BE2C (cell line): ENCODE measurements at places on chromosomes 2 and 18.

DNA sequence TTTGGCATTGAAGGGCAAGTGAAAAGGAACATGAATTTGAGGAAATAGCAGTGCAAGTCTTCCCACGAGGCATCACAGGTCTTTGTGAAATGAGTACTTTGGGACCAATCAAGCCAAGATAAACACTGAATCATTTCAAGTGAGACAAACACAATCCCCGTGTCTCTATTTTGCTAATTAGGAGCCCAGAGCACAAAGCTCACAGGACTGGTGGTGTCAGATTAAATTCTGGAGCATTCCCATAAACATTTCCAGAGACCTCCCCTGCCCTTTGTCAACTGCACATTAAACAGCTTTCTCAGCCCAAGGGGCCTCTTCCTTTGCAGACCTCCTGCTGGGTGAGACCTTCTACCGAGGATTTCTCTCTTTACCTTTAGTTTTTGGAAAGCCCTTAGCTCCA is 50.7 kb downstream of the DAPL1 start:
- no peak for DNase-seq

DNA sequence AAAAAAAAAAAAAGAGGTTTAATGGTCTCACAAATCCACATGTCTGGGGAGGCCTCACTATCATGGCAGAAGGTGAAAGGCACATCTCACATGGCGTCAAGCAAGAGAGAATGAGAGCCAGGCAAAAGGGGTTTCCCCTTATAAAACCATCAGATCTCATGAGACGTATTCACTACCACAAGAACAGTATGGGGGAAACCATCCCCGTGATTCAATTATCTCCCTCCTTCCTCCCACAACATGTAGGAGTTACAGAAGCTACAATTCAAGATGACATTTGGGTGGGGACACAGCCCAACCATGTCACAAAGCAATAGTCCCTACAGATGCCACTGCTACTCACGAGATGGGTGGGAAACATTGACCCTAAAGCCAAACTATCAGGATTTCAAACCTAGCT is 392.7 kb upstream of the ID2 start:
- no peak for DNase-seq

- DNase-seq: no peak
These were observed 518.1 kb upstream of the VRK2 start for GRCh38 chr2:57528499-57528898.

DNA sequence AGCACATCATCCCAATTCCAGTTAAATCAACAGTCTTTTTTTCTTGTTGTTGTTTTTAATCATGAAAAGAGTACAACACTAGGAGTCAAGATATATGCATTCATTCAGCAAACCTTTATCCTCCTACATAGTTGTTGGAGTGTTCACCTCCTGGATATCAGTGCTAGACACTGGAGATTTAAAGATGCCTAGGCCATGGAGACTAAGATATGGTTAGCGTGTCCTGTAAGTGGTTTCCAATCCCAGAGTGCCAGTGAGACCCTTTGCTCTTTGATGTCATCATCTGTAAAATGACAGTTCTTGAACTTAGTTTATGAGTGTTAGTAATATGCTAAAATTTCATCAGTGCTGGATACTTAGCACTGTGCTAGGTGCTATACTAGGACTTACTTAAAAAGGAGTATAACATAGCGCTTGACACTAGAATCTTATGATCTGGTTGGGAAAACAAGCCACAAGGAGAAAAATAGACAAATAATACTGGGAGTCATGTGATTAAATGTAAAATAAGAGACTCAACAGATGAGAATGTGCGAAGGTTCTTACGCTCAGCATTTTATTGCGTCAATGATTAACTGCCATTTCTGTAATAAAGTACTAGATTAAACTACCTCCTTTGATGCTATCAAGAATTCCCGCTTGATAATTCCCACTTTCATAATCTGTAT is 31.5 kb downstream of the BABAM2 start:
- DNase-seq: no peak

- DNase-seq: no peak
These were observed 15.5 kb upstream of the DAPL1 start for GRCh38 chr2:158779621-158780020.

DNA sequence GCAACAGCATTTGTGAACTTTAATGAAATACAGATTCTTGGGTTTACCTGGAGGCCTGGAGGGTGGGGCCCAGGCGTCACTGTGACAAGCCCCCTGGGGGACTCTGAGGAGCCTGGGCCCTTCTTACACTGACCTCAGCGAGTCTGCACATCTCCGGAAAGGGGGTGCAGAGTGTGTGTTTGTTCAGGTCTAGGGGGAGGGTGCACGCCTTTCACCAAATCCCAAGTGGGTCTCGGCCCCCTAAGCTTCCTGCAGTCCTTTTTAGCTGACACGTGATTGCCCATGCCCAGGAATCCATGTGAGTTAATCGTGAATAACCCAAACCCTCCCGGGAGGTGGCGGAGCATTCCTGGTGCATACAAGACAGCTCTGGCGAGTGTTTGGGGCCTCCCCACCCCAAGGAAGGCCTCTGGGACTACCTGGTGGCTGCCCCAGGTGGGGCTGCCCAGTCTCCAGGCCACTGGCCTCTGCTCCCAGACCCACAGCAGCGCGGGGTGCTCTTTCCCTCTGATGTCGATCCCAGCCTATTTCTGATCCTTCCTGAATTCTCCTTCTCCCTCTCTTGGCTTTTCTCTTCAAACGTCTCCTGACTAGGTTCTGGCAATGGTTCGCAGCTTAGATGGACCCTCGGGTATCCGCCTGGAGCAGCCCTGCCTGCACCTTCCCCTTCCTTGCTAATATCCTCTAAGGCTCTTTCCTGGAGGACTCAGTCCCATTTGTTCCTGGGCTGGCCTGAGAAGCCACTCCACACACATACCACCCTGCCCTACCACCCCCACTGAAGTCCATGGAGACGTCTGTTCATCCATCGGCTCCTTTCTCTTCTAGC is 10.0 kb downstream of the NGEF start:
- DNase-seq: no peak

DNA sequence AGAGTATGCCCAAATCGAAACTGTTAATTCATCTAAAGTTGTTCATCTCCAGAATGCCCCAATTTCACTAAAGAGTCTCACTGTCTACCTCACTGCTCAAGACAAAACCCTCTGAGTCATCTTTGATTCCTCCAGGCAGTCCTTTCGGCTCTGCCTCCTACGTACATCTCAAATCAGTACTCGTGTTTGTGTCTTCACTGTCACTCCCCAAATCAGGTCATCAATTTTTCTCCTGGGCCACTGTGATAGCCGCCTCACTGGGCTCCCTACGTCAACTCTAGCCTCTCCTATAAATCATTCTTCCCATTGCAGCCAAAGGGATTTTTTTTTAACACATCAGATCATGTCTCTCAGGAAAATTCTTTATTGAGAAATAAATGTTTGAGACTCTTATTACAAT is 42.1 kb upstream of the TTC39C start:
- DNase-seq: no peak

- DNase-seq: no peak
These were observed 1267.6 kb upstream of the PIK3C3 start for GRCh38 chr18:40687399-40687798.

DNA sequence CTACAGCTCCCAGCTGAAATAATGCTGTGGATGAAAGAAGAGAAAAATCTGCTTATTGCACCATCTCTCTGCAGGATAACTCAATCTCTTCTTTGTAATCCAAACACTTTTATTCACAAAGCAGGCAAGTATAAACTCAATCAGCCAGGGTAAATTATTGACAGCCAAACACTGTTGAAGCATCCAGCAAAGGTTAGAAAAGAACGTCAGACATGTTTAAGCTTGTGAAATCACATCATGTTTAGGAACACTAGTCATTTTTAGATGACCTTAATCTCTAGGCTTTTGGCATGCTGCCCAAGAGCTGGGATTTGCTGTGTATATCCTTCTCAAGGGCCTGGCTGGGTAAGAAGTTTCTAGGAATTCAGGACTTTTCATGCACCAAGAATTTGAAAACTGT is 1148.1 kb upstream of the FANCL start:
- DNase-seq: no peak

GRCh38 chr2:1032030-1032429 is 81.4 kb downstream of the SNTG2 start:
- no peak for DNase-seq

DNA sequence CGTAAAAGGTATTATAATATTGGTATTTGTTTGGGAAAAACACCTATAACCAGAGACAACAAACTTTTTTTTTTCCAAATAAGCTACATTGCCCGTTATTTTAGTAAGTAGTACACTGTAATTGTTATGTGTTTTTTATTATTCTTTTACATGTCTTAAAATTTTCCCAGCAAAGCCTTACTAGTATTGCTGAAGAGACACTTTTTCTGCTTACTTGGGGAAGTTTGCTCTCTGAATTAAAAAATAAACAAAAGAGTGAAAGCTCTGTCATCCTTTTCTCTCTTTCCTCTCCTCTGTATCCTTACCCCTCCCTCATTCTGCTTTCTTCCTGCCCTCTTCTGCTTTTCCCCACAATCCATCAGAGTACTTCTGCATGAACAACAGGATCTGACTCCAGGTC is 25.6 kb upstream of the LDLRAD4 start:
- DNase-seq: no peak

GRCh38 chr2:207491956-207492355 is 37.8 kb upstream of the CREB1 start:
- no peak for DNase-seq

- no peak for DNase-seq
These were observed 15.3 kb downstream of the FAM168B start for GRCh38 chr2:131077966-131078365.

- DNase-seq: no peak
These were observed 325.5 kb downstream of the EN1 start for GRCh38 chr2:118521960-118522359.

DNA sequence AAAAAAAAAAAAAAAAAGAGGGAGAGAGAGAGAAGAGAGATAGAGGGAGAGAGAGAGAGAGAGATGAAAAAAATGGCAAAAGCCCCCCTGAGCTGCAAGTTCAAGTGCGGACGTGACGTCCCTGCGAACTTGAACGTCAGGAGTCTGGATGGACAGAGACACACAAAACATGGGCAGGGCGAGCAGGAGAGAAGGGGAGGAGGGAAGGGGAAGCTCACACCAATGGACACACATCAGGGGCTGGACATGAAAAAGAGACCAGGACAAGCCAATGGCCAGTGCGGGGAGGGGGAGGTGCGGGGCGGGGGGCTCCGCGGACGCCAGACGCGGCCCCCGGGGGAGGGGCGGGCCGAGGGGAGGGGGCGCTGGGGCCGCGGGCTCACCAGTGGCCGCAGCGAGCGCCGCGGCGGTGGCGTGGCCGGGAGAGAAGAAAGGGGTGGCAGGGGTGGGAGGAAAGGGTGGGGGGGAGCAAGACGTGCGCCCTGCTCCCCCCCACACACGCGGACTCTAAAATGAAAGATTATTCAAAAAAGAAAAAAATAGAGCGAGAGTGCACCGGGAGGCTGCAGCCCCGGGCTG is at the start of gene BCL11A:
TSS of gene BCL11A (minus strand) at position 160 of the 579 bp plus-strand sequence. CDS start 384 bp downstream, outside the sequence.
- DNase-seq: peak; percentile 82

DNA sequence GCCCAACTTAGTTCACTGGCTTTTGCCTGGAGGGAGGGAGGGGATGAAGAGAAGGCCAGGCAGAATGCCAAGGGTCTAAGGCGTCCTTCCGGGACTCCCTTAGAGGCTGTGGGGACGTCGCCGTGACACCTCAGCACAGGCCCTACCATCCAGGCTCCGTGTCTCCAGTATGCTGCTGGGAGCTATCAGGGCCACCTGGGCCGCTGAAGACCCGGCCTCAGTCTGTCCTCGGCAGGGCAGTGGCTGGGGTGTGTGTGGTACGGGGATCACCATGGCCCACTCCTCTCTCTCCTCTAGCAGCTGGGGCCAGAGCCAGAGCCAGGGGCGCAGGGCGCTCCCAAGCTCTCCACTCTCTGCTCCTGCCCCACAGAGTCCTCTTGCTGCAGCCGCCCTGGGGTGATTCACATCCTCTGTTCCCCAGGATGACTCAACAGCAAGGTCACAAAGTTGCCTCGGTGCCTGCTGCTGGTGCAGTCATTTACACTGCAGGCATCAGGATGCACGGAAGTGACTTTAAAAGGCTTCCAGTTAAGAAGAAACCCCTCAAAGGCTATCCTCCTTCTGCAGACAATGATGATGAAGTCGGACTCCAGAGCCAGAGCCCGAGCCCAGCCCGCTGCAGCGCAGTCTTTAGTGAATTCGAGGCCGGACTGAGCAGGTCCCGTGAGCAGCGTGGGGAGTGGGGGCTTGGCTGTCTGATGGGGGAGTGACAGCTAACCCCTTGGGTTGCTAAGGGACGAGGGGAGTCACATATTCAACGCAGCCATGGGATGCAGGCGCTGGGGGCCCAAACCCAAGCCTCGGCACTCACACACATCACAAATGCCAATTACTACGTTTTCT is 31.9 kb downstream of the SNORC start:
- DNase-seq: no peak

DNA sequence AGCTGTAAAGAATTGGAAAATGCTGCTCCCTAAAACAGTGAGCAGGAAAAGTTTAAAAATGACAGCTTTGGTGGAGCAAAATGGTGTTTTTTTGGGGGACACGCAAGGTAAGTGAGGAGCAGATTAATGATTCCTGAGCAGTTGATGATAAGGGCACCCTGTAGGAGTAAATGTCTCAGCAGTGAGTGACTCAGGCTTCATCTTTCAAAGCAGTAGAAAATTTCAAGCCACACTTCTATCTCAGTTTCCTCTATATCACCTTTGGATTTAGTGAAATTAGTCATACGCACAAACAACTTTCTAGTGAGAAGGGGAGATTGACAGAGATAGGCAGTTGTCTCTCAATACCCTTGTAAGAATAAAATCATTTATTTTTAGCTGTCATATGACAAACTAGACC is 709.0 kb upstream of the FAM98A start:
- DNase-seq: no peak

DNA sequence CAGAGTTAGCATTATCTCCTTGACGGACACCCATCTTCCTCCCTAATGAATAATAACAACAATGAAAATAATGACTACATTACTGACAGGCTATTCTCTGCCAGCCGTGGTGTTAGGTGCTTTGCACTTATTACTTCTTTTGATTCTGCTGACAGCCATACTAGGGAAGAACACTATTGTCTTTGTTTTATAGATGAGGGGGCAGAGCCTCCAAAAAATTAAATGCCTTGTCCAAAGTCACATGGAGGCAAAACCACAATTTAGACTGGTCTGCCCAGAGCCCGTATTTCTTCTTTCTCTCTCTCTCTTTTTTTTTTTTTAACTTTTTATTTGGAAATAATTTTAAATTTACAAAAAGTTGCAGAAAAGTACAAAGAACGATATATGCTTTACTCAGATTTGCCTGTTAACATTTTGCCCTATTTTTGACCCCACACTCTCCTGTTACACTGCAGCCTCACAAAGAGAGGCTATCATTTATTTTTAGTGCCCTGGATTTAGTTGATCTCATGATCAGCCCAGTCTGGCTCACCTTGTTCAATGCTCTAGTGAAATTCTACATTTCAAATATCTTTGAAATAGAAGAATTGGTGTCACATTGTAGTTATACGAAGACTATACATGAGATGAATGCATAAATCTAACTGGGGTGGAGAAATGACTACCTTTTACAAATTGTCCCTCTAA is 369.4 kb downstream of the LRRTM1 start:
- DNase-seq: no peak

GRCh38 chr2:95669441-95669991 is 77.7 kb downstream of the TRIM43 start:
- no peak for DNase-seq

- DNase-seq: no peak
These were observed 356.8 kb downstream of the PLCL1 start for GRCh38 chr2:198161151-198161550.
